Skin of body (tissue), 3 donors: ENCODE measurements at places on chromosomes 1 and 21.

GRCh38 chr1:30700528-30701257, 22.7 kb downstream of the MATN1 start:
- DNase-seq = no peak

DNA sequence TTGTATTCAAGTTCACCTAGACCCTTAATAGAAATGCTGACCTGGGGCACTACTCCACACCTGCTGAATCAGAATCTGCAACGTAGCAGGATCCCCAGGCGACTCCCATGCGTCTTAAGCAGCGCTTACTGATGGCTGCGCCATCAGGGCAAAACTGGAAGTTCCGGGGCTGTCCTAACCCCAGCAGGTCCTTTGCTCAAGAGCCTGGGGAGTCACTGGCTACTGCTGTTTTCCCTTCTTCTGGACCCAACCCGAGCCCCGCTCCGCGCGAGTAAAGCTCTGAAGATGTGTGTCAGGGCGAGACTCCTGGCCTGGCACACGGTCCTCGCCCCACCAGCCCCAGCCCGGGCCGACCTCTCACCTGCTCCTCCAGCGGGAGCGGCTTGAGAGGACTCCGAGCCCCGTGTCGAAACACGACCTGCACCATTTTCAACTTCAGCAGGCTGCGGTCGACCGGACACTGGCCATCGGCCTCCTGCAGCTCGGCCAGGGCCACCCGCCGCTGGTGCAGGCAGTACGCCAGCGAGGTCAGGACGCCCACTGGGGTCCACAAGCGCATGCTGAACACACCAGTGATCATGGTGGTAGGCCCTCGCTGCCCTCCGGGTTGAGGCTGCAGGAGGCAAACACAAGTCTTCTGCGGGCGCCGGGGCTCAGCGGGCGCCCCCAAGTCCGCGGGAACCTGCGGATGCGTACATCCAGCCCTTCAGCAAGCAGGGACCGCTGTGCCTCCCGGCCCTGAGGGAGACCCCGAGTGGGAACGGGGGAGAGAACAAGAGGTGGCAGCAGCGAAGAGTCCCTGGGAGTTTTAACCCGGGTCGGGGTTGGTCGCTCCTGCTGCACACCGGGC, 630 bp downstream of the ACP6 start:
- no peak for DNase-seq

DNA sequence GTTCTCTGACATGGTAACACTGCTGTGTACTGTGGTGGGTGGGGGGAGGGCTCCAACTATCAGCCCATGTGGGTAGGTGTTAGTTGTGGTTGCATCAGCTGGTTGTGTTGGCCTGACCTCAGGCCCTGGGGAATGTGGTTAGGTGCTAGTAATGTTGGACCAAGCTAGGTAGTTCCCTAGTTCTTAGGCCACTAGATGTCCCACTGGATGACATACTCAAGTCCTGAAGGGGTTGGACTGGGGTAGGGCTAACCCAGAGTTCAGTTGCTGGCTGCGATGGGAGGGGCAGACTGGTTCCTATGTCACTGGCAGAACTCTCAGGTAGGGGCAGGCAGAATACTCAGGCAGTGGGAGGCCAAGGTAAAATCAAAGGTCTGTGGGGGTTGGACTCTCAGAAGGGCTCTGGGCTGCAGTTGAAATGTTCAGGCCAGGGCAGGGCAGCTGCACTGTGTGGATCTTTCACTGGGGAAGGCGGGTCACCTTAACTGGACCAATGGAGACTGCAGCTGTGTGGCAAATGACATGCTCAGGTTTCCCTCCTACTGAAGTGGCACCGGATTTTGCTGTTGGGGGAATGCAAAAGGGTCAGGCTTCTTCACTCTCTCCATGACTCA, 870.7 kb downstream of the LRRIQ3 start:
- no peak for DNase-seq

DNA sequence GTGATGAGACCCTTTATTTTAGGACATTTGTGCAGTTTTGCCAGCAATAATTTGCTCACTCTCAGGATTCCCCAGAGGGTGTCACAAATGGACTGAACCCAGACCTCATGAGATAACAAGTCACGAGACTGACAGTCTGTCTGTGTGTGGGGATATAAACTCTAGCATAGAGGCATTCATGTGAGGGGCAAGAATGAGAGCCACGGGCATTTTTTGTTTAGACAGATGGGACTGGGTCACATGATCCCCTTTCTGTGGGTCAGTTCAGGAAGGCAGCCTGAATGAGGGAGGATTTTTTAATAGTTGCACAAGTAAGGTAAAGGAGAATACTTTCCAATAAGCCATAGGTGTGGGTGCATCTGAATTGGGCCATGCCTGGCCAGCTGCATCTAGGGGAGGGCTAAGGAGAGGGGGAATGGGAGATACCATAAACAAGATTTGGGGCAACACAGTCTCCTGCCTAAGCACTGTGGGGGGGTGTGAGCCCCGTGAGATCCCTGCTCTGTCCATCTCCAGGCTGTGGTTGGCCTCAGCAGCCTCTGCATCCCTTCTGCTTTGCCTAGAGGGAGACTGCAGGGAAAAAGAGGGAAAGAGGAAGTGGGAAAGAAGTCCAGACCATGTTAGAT, 66.6 kb downstream of the NAV1 start:
- no peak for DNase-seq

GRCh38 chr1:22975694-22976093, 3.0 kb upstream of the LACTBL1 start:
- no peak for DNase-seq

GRCh38 chr1:193951984-193952383, 765.6 kb upstream of the B3GALT2 start:
- DNase-seq = no peak

DNA sequence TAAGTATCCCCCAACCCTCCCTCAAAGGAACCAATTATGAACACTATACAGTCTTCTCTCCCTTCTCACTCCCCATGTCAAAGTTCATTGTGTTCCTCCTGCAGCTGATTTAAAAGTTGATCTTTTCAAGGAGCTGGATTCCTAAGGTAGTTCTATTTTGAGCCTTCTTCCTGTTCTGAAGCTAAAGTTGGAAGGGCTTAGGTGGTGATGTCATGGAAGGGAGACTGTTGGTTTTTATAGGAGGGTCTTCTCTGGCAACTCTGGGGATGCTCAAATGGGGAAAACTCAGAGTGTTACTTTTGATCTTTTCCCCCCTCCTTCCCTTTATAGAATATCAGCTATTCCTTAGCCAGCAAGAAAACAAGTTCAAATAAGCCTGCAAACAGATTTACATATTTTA, 83.0 kb upstream of the AK4 start:
- peak; percentile 16 for DNase-seq

- no peak for DNase-seq
These were observed 5.0 kb downstream of the ATXN7L2 start for GRCh38 chr1:109488696-109489095.

GRCh38 chr1:44368471-44369151, 13.6 kb upstream of the ERI3 start:
- no peak for DNase-seq

- DNase-seq = no peak
These were observed 615.2 kb downstream of the MATN1 start for GRCh38 chr1:30108186-30108585.

DNA sequence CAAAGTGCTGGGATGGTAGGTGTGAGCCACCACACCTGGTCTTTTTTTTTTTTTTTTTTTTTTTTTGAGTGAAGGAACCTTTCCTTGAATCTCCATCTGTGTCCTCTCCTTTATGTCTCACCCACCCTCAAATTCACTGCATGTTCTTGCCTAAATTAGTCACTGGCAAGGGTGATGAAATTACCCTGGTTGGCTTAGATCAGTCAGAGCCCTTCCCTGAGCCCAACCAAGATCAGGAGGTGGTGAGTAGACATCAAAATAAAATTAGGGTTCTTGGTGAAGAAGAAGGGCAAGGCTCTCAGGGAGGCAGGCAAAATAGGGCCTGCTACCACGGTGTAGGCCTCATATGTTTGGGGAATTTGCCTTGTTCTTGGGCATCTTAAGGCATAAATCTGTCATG, 5.3 kb upstream of the TNN start:
- DNase-seq = no peak

- no peak for DNase-seq
These were observed 27.5 kb upstream of the SLAMF6 start for GRCh38 chr1:160550572-160551034.

DNA sequence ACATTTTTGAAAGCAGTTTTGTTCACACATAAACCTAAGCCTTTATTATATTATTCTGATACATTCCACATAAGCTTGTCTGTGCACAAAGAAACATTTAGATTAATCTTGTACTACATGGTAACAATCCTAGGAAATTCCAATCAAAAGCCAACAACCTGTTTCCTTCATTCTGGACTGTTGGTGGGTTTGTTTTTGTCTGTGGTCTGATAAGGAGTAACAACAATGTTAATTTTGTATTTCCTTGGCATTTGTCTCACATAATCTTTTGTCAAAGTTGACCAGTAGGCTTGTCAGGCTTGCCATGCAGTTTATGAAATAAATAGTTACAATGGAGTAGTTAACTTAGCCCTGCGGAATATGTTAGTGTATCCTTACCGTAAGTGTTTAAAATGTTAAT, 183.3 kb downstream of the DHRS3 start:
- peak; percentile 5 for DNase-seq

GRCh38 chr1:110067479-110067892, 3.0 kb downstream of the ALX3 start:
- no peak for DNase-seq

DNA sequence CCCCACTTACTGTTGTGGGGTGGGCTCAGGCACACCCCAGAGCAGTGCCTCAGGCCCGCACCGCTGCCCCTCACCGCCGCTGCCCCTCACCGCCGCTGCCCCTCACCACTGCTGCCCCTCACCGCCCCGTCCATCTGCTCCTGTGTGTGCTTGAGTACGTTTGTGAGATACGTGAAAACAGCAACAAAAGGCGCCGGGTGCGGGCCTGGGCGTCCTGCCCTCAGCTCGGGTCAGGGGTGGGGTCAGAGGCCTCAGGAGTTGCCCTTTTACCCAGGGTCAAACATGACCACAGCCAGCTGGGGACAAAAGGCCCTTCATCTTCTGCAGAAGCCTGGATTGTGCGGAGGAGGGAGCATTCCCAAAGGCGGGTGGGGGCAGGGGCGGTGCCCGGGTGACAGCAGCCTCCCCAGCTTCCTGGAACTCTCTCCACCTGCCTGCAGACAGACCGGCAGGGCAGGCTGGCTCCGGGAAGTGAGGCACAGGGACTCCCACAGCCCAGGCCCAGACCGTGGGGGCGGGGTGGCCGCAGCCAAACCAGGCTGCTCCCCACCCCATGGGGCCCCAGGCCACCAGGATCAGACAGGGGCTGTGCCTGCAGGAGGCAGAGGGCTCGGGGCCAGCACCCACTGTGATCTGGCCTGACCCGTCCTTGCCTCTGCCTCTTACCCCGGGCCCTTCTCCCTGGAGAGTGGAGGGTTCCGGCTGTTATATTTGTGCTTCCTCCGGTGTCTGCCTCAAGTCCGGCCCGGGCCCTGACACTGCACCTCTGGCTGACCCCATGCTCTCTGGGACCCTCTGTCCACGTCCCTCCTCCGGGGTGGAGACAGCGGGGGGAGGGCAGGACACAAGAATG, 2.3 kb upstream of the VWA1 start:
- DNase-seq = peak; percentile 41

GRCh38 chr1:246213502-246213901, 293.6 kb downstream of the SMYD3 start:
- no peak for DNase-seq

- no peak for DNase-seq
These were observed 14.6 kb upstream of the PAPPA2 start for GRCh38 chr1:176448340-176448739.

- no peak for DNase-seq
These were observed 155.2 kb downstream of the FOXD2 start for GRCh38 chr1:47593013-47593568.

GRCh38 chr1:20884513-20884912, 97.4 kb upstream of the HP1BP3 start:
- no peak for DNase-seq

DNA sequence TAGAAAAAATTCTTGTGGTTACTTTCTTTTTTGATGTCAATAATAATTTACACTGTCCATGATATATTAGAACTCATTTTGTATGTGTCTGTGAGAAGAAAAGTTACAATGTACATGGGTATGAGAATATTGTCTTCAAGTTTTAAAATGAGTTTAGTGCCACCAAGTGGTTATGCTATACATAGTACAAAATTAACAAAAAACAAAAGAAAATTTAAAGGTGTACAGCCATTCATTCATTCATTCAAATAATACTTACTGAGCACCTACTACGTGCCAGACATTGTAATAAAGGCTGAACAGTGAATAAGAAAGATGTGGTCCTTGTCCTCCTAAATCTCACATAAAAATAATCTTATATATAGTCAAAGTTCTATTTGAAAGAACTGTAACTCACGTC, 27.7 kb downstream of the UCHL5 start:
- DNase-seq = no peak

- DNase-seq = no peak
These were observed 52.7 kb downstream of the TRMT1L start for GRCh38 chr1:185104083-185104482.

GRCh38 chr1:113669988-113670387, 89.3 kb downstream of the PHTF1 start:
- DNase-seq = no peak

GRCh38 chr1:240350910-240351331, 259.2 kb downstream of the FMN2 start:
- no peak for DNase-seq

DNA sequence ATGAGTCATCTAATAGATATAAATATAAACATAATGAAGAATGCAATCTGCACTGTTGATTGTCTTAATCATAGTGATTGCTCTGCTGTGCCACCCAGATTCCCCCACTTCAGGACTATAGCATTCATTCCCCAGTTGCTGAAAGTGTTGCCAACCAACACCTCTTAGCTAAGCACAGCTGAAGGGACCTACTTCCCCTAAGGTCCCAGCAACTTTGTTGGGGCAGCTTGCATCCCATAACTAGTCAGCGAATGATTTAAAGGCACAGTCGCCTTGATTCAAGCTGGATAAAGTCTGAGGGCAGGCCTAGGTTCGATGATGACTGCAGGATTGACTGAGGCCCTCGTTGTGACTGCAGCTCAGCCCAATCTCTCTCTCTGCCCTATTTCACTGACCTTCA, 14.3 kb upstream of the RGS1 start:
- no peak for DNase-seq

GRCh38 chr21:34952701-34953100, 96.4 kb downstream of the RUNX1 start:
- DNase-seq = no peak

DNA sequence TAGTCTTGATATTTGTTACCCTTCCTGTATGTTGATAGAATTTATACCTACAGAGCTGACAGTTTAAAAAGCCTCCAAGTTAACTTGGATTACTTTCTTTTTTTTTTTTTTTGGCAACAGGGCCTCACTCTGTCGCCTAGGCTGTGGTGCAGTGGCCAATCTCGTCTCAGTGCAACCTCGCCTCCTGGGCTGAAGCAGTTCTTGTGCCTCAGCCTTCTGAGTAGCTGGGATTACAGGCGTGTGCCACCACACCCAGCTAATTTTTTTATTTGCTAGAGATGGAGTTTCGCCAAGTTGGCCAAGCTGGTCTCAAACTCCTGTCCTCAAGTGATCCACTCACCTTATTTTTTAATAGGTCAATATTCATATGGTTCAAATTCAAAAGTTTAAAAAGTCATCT, 32.7 kb downstream of the WDTC1 start:
- no peak for DNase-seq

GRCh38 chr1:226666164-226666506, 72.9 kb downstream of the ITPKB start:
- no peak for DNase-seq

GRCh38 chr1:51549016-51549619, 30.1 kb upstream of the EPS15 start:
- DNase-seq = no peak

- DNase-seq = no peak
These were observed 20.1 kb upstream of the DONSON start for GRCh38 chr21:33608559-33608958.

- DNase-seq = no peak
These were observed 22.6 kb downstream of the TNFRSF8 start for GRCh38 chr1:12085643-12086260.

- peak; percentile 5 for DNase-seq
These were observed 100.6 kb upstream of the VAMP3 start for GRCh38 chr1:7670334-7671145.
